ENCODE measurements at places on chromosomes 3 and 15.

- DNase-seq: peak; percentile 39
Measured at GRCh38 chr15:67064607-67065530, 533 bp upstream of the SMAD3 start.

GRCh38 chr3:100029689-100030088 is 84.6 kb downstream of the FILIP1L start:
- DNase-seq: no peak

- no peak for DNase-seq
Measured at GRCh38 chr3:177742273-177742672, 545.0 kb upstream of the TBL1XR1 start.

GRCh38 chr15:56984681-56985481 is 66.4 kb downstream of the TCF12 start:
- no peak for DNase-seq

GRCh38 chr3:138359148-138359918 is 11.0 kb downstream of the MRAS start:
- no peak for DNase-seq

- DNase-seq: no peak
Measured at GRCh38 chr15:69316291-69316690, 17.6 kb downstream of the PAQR5 start.

DNA sequence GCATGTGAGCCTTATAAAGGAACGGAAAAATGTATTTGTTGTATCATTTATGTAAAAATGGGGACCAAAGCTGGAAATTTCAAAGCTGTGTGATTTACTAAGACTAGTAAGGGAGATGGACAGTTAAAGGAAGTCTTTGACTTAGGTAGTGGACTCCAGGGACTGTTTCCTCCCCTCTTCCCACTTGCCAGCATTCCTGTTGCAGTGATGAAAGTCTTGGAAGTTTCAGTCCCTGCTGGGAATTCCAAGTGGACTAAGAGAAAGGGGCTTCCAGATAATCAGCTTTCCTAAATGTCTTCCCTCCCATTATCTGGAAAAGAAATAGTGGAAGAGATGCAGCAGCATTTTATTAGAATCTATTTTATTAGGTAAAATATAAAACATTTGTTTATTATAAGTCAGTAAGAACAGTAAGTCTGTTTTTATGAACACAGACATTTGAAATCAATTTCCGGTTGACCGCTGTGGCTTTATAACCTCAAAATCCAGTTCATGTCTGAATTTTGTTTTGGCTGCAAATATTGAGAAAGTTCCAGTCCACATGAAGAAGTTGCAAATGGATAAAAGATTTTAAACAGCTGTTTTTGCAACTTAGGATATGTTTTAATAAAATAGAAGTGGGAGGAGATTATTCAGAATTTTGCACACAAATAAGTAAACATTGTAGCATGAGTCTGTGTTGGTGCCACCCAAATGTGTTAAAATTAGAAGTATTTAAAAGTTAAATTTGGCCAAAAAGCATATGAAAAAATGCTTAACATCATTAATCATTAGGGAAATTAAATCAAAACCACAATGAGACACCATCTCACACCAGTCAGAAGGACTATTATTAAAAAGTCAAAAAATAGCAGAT is 141.8 kb downstream of the IL20RB start:
- DNase-seq: no peak

- no peak for DNase-seq
Measured at GRCh38 chr15:81955382-81956062, 90.3 kb downstream of the MEX3B start.

DNA sequence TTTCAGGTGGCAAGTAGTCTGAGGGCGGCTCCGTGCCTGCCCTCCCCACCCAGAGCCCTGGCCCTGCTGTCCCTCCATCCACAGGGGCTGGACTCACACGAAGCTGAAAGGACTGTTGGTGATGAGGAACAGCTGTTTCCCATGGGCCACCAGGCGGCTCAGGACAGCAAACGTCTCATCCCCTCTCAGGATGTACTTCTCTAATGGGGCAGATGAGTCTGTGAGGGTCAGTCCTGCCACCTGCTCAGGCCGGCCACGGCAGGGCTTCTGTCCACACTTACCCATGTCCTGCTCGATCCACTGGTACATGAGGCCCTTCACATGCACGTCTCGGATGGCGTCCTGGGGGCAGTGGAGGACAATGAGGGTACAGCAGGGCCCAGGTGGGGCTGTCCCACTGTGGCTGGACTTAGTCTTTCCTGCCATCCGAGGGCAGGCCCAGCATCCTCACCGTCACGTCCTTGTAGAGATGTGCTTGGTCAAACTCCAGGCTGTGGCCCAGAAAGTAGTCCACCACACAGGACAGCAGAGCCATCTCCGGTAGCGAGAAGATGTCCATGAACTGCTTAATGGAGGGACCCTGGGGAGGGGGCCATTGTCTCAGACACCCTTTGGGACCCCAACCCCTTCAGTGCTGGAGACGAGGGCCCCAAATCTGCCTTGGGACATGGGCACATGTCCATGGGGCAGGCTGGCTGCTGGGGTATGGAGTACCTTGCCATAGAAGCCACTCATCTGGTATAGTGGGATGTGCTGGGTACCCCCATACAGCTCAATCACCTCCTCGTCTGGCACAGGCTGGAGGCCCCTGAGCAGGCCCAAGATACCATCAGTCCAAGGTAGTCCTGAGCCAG is 5.7 kb downstream of the NT5DC2 start:
- no peak for DNase-seq

GRCh38 chr3:177440456-177441104 is 243.3 kb upstream of the TBL1XR1 start:
- DNase-seq: no peak

GRCh38 chr3:10273702-10274305 is 18.9 kb downstream of the GHRL start:
- DNase-seq: no peak

GRCh38 chr3:13141991-13142412 is 68.8 kb upstream of the IQSEC1 start:
- no peak for DNase-seq

- DNase-seq: no peak
Measured at GRCh38 chr3:181610083-181610972, 101.4 kb upstream of the SOX2 start.

DNA sequence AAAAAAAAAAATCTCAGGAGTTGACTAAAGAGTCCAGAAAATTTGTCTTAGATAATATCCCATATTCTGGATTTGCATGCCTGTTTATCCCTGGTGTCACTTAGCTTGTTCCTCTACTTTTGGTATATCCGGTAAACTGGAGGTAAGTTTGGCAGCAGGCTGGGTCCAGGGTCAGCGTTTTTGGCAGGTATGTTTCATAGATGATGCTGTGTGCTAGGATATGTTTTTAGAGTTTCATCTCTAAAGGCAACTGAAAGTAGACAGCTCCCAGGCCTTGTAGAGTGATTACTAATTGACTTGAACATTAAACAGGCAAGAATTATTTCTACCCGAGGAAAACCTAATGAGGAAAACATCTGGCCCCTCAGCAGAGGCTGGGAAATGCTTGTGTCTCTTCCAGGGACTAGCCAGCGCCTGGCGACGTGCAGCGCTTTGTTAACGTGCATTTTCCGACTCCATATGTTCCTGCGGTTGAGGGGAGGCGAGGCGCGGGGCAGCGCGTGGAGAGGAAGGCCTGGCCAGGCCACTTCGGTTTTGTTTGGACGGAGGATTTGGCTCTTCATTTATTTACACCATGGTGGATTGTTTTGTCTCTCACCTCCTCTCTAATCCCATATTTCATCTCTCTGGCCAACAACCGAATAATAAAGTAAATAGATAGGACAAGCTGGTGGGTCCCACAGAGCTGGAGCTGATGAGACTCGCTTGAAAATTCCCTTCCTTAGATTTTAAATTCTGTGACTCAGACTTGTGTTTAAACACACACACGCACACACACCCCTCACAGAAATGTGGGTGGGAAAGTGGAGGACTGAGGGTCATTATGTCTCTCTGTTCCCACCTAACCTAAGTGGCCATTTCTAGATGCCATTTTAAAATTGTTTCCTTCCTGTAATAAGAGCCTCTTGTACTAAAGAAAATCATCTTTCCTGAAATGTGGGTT is 65.3 kb downstream of the ASB7 start:
- no peak for DNase-seq
